ENCODE measurements at places on chromosomes 7 and 10. TPM values are rescaled to one million over a fixed set of nuclear protein-coding genes. Genes with fewer than 3 reads are reported as not detected.

MDFIC gene
- total RNA-seq = 5.9 TPM

PAPOLB gene
- total RNA-seq = 0.05 TPM

DNA sequence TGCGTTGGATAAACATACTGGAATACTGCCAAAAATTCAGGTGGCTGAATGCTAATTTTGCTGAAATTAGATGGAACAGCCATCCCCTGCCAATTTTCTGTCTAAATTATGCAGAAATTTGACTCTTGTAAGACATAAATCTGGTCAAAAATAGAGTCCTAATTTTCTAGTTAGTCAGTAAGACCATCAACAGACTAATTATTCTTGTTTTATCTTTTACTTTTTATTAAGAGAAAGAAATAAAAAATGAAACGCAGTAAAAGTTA lies 110.3 kb upstream of the GATA3 start:
- H3K4me1 ChIP-seq = no peaks in the 10 kb centered on the region
- H3K27me3 ChIP-seq = no peaks in the 10 kb centered on the region
- H3K4me3 ChIP-seq = no peak overlapping the region
- H3K36me3 ChIP-seq = no peaks in the 10 kb centered on the region
- H3K27ac ChIP-seq = no peak overlapping the region

- no peaks in the 10 kb centered on the region for H3K4me1 ChIP-seq
- no peaks in the 10 kb centered on the region for H3K36me3 ChIP-seq
- no peak overlapping the region for H3K27ac ChIP-seq
These were observed 29.2 kb downstream of the TDRD1 start for GRCh38 chr10:114208351-114208750.

- H3K27me3 ChIP-seq = no peaks in the 10 kb centered on the region
- no peaks in the 10 kb centered on the region for H3K4me1 ChIP-seq
- DNase-seq = no peak
- H3K4me3 ChIP-seq = no peak overlapping the region
- no peak overlapping the region for H3K27ac ChIP-seq
- no peaks in the 10 kb centered on the region for H3K36me3 ChIP-seq
These were observed 72.2 kb downstream of the TBXAS1 start for GRCh38 chr7:139901056-139901795.

Measured in liver (tissue), 10 donors.